Activated T-cell treated with anti-CD3 and anti-CD28 coated beads, Interleukin-2, amount 50 U/mL, for 72 hours (primary cell): ENCODE measurements at places on chromosomes 5 and 9.
A peak's percentile ranks its signal among the peaks of the same experiment; 100 is the strongest.

DNA sequence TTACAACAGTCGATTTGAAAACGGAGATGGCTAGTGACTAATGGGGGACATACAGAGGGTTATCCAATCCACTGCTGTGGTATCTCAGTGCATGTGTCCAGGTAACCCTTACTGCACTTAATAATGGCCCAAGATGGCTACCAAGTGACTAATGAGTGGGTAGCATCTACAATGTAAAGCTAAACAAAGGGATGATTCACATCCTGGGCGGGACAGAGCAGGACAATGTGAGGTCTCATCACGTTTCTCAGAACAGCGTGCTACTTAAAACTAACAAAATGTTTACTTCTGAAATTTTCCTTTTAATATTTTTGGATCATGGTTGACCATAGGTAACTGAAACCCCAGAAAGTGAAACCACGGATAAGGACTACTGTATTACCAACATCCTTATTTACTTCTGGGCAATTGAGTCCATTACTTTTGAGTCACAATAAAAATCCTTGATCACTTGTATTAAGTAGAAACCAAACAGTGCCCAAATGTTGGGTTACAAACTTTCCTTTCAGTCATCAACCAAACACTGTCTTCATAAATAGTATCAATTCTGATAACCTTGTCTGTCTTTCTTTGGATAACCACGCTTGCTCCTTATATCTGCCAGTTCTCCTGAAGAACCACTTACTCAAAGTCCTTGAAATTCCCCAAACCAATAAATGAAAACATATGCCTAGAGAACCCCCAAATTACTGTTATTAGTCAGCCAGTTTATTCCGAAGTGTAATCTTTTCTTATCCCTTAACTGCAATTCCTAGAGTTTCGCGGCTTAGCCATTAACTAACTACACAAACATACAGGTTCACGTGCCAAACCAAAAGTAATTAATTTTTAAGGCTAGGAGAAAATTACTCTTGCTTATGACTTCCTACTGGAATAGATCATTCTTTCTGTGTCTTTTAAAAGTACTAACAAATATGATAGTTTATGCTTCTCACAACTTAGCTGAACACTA lies 59.7 kb downstream of the ELL2 start:
- no peak for DNase-seq

DNA sequence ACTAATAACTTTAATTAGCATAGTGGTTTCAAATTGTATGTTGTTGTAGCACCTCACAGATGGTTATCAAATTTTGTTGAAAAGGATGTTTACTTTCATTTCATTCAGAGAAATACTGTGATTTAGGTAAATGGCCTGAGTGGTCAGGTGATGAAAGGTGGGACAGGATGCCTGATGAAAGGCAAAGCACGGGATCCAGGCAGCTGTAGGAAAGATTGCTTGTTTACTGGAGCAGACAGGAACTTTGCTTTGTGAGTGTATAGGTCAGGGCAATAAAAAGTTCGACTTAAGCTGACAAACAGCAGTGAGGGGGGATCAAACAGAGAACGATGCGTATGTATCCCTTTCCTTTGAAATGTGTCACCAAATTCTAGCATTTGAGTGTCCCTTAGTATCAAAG lies 19.0 kb downstream of the KIAA1958 start:
- DNase-seq, result no peak

DNA sequence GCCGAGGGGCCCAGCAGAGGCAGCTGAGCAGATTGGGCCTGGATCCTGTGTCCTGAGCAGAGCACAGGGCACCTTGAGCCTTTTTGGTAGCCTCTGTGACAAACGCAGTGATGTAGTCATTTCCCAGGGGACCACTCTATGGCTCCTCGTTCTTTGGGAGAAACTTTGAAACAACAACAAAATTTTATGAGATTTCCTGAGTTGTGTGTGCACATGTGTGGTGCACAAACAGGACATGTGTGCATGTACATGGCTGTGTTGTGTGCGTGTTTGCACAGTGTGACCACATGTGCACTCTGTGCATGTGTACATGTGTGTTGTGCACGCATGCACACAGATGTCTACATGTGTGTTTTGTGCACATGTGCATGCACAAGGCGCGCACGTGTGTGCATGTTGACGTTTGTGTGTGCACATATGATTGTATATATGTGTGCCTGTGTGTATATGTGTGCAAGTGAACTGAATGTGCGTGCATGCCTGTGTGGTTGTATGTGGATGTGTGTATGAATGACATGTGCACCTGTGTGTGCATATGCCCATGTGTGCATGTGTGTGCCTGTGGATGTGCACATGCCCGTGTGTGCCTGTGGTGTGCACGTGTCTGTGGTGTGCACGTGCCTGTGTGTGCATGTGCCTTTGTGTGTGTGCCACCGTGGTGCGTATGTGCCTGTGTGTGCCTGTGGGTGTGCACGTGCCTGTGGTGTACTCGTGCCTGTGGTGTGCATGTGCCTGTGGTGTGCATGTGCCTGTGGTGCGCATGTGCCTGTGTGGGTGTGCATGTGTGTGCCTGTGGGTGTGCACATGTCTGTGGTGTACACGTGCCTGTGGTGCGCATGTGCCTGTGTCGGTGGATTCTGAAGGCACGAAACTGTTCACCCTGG lies 221.6 kb downstream of the CACNA1B start:
- no peak for DNase-seq

DNA sequence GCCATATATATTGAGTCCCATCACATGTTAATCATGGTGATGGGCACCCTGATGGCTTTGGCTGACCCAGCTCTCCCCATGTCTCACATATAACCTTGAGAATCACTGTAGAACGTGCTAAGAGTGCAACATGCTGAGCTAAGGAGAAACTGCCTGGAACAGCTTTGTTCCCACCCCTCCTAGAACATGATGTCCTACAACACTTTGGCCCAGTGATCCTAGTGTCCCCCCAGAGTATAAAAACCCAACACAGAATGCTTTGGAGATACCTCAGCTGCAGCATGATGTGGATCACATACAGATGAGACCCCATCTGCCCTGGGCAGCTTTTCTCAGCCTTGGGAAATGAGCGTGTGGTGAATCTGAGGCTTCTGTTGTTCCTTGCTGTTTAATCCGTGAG lies 343.5 kb downstream of the NFIB start:
- no peak for DNase-seq

DNA sequence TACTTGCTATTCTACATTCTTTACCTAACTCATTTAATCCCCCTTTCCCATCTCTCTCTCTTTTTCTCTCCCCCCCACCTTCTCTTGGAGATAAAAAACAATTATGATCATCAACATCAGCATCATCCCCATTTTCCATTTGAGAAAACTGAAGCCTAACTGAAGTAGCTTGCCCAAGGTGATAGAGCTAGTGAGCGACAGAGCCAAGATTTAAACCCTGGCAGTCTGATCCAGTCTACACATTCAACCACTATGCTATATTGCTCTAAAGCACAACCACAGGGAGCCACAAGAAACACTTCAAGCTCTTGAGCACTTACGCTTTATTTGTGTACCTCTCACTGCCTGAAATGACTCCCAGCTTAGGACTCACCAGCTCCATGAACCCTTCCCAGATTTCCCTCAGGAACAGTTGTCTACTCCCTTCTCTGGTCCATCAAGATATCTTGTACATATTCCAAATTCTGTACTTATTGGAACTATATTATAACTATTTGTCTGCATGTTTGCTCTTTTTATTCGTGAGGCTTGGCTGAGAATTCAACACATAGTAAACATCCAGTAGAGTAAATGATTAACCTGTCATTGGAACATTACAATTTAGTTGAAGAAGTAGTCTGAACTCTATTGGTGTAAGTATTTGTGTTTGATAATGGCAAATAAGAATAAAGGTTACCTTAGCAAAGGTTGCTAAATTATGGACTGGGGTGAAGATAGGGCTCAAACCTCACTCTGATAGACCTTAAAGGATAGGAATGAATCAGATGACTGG lies 164.8 kb downstream of the EFNA5 start:
- no peak for DNase-seq

GRCh38 chr5:61275841-61276240 lies 56.2 kb upstream of the ZSWIM6 start:
- peak; percentile 25 for DNase-seq

GRCh38 chr9:88978034-88978433 lies 13.2 kb upstream of the S1PR3 start:
- DNase-seq, result no peak

GRCh38 chr5:175889910-175890684 lies 18.7 kb downstream of the CPLX2 start:
- no peak for DNase-seq

DNA sequence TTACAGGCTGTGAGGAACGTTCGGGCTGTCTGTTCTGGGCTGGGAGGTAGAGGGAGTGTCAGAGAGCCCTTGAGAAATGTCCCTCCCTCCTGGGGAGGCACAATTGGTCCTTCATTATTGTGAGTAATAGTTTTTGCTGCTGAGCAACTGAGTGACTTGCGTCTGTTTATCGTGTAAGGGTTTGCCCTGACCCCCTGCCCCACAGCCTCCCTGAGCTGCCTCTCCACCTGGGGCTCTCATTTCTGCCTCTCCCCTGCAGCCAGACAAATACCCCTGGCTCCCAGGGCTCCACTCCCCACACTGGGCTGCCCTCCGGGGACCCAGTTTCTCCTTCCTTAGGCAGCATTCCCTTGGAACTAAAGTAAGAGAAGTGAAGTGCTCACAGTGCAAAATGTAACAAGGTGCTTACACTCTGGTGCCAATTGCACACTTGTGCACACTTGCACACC lies 174.9 kb upstream of the MVB12B start:
- no peak for DNase-seq
